GF-D8 (cell line): ENCODE measurements at places on chromosomes 6 and 20.

- DNase-seq = no peak
Measured at GRCh38 chr6:43368259-43369160, 937 bp downstream of the ZNF318 start.

DNA sequence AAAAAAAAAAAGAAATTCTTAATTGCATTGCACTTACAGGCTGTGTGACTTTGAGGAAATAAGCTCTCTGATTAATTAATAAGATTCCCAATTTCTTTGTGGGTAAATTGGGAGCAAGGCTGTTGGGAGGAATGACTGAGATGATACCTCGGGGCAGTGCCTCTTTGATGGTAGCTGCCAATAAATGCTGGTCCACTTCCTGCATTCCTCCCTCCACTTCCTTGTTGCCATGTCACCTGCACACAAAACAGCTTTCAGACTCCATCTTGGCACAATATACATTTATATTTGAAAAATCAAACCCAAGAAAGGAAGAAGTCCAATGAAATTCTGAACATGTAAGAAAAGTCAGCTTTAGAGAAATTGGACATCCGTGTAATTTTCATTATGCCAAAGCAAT, 45.1 kb downstream of the MTHFD1L start:
- DNase-seq = no peak

DNA sequence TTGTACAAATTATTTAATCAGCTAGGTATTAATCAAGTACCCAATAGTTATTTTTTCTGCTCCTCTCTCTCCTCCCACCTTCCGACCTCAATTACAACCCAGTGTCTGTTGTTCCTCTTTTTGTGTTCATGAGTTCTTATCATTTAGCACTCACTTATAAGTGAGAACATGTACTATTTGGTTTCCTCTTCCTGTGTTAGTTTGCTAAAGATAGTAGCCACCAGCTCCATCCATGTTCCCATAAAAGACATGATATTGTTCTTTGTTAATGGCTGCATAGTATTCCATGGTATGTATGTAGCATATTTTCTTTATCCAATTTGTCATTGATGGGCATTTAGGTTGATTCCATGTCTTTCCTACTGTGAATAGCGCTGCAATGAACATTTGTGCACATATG, 652.8 kb upstream of the CITED2 start:
- no peak for DNase-seq

GRCh38 chr6:75196081-75196687, 9.7 kb downstream of the COL12A1 start:
- DNase-seq = no peak

- DNase-seq = no peak
Measured at GRCh38 chr20:47117773-47118172, 223.1 kb downstream of the EYA2 start.

GRCh38 chr6:55974688-55975087, 99.3 kb upstream of the BMP5 start:
- DNase-seq = no peak

DNA sequence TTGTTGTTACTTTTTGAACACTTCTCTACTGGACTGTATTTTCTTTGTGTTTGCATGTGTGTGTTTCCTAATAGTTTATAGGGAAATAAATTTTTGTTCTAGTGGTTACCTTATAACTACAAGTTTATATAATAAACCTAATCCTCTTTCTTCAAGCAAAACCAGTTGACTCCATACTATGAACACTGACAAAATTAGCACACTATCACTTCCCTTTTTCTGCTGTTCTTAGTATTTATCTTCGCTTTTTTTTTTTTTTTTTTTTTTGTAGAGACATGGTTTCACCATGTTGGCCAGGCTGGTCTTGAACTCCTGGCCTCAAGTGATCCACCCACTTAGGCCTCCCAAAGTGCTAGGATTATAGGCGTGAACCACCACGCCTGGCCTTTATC, 25.0 kb upstream of the C6orf62 start:
- no peak for DNase-seq

- no peak for DNase-seq
Measured at GRCh38 chr6:85353012-85353411, 96.9 kb upstream of the NT5E start.

GRCh38 chr6:10441655-10442009, 26.8 kb upstream of the TFAP2A start:
- no peak for DNase-seq

- DNase-seq = no peak
Measured at GRCh38 chr6:11770546-11771466, 7.8 kb downstream of the ADTRP start.
